Immature natural killer cell (primary cell): ENCODE measurements at places on chromosomes 4 and X. TPM values are rescaled to one million over a fixed set of nuclear protein-coding genes. Genes with fewer than 3 reads are reported as not detected.

GRCh38 chrX:64437665-64438064 is 42.4 kb upstream of the MTMR8 start:
- H3K27me3 ChIP-seq: no peaks in the 10 kb centered on the region
- DNase-seq: no peak
- no peaks in the 10 kb centered on the region for H3K4me1 ChIP-seq
- no peak overlapping the region for H3K4me3 ChIP-seq
- H3K36me3 ChIP-seq: no peaks in the 10 kb centered on the region

PABPC1L2A gene
- polyA plus RNA-seq: not detected

DNA sequence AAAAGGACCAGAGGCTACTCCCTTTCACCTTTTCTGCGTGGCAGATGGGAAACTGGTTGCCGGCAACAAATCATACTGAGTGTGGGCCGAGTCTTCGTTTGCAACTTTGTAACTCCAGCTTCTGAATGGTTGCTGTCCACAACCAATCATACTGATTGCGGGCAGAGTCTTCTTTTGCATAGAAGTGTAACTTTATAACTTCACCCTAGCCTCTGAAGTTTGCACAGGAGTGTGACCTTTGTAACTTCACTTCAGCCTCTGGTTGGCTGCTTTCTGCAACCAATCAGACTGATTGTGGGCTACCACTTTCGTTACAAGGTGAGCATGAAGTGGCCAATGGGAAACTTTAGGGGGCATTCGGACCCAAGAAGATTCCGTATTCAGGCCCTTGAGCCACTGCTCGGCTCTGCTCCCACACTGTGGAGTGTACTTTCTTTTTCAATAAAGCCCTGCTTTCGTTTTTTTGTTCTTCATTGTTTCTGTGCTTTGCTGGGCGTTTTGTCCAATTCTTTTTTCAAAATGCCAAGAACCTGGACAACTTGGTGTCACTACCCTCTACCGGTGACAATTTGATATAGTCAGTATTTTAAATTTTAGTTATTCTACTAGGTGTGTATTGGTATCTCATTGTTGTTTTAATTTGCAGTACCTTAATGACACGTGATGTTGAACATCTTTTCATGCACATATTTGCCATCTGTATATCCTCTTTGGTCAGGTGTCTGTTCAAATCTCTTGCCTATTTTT is 9.0 kb upstream of the PAGE5 start:
- no peaks in the 10 kb centered on the region for H3K4me1 ChIP-seq
- no peaks in the 10 kb centered on the region for H3K36me3 ChIP-seq
- H3K27me3 ChIP-seq: no peaks in the 10 kb centered on the region
- no peak for DNase-seq

HTN3 gene
- not detected for polyA plus RNA-seq

DNA sequence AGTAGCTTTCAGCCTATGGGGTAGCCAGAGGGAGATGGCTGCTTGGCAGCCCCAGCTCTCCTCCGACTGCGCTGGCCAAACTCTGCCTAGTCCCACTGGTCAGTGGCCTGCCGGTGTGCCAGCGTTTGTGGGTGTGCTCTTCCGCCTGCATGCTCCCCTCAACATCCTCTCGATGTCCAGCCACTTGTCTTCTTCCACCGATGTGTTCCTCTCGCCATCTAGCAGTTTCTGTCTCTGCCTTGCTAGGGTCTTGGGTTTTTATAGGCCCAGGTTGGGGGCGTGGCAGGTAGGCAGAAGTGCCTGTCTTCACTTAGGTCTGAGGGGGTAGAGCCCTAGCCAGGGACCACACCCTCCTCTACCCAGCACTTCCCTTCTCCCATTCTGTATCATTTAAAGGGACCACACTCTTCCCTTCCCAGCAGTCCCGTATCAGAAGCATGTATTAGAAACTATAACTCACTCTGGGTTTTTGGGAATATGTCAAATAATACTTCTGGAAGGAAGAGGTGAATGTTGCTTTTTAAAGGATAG is 124.4 kb downstream of the KDM6A start:
- H3K27ac ChIP-seq: peak overlapping the region; percentile 79
- no peaks in the 10 kb centered on the region for H3K27me3 ChIP-seq
- peak overlapping the region; percentile 54 for H3K4me3 ChIP-seq
- H3K4me1 ChIP-seq: peaks cover 96% of the 10 kb centered on the region
- no peak for DNase-seq
- no peaks in the 10 kb centered on the region for H3K36me3 ChIP-seq

DNA sequence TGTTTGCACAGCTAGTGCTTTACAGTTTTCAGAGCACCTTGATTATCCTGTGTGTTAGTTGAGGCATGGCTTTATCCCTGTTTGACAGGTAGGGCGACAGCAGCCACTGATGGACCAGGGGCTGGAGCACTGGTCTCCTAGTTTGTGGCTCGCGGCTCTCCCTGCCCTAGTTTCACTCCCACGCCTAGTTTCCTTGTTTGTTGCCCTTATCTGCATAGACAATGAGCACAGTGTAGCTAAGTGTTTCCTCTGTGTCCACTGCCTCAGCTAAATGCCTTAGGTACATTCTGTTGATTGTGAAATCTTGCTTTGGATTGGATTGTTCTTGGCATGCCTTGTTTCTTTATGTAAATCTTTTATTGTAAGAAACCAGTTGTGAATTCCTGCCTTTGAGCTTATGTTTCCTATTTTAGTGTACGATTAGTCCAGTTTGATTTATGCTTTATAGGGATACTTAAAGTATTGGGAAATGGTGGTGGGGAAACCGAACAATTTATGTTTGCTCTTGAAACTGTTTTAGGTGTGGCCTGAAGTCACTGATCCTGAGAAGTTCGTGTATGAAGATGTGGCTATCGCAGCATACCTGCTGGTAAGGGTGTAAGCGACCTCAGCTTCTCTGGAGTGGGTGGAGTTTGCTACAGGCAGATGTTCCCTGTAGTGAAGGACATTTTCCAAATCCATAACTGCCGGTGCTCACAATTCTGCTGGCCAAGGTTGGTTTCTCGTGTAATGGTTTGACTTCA is 11.0 kb downstream of the TRMT44 start:
- DNase-seq: no peak
- no peak overlapping the region for H3K27ac ChIP-seq
- H3K4me1 ChIP-seq: no peaks in the 10 kb centered on the region
- no peak overlapping the region for H3K4me3 ChIP-seq

DNA sequence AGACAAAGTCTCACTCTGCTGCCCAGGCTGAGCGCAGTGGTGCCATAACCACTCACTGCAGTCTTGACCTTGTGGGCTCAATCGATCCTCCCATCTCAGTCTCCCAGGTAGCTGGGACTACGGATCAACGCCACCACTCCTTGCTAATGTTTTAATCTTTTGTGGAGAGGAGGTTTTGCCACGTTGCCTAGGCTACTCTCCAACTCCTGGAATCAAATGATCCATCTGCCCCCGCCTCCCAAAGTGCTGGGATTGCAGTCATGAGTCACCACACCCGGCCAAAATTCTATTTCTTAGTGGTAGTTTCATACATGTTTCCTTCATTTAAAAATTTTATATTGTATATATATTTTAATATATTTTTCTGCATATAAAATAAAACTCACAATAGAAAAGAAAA is 125.8 kb upstream of the CLNK start:
- no peak for DNase-seq
- no peak overlapping the region for H3K4me3 ChIP-seq
- no peaks in the 10 kb centered on the region for H3K4me1 ChIP-seq
- H3K27ac ChIP-seq: no peak overlapping the region
- peaks cover 1% of the 10 kb centered on the region for H3K27me3 ChIP-seq

GRCh38 chr4:14254252-14254651 is 626.7 kb upstream of the BOD1L1 start:
- H3K4me3 ChIP-seq: no peak overlapping the region
- H3K36me3 ChIP-seq: no peaks in the 10 kb centered on the region

ARMCX1 gene
- not detected for polyA plus RNA-seq

EREG gene
- not detected for polyA plus RNA-seq

GRCh38 chr4:20196476-20196875 is 55.2 kb upstream of the SLIT2 start:
- H3K4me3 ChIP-seq: no peak overlapping the region
- H3K36me3 ChIP-seq: no peaks in the 10 kb centered on the region
- H3K27me3 ChIP-seq: no peaks in the 10 kb centered on the region

CXCL1 gene
- not detected for polyA plus RNA-seq

DNAJB14 gene
- polyA plus RNA-seq: 48.4 TPM

GRCh38 chrX:11427453-11428071 is 134.3 kb downstream of the AMELX start:
- H3K27ac ChIP-seq: no peak overlapping the region
- peaks cover 6% of the 10 kb centered on the region for H3K4me1 ChIP-seq
- no peaks in the 10 kb centered on the region for H3K36me3 ChIP-seq

KLB gene
- not detected for polyA plus RNA-seq

DNA sequence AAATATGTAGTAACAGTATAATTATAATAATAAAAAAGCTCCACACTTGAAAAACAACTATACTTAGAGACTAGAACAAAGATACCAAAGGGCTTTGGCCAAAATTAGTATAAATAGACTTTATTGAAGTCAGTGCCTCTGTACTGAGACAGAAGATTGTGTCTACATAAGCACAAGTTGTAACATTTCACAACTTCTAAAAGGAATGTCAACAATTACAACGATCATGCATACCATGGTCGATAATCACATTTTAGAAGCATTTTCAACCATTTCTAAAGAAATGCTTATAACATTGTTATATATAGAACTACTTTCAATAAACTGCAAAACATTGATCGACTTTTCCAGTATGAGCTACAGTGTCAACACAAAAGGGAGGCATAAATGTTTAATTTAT is 57.0 kb downstream of the DHX15 start:
- no peak overlapping the region for H3K4me3 ChIP-seq
- H3K4me1 ChIP-seq: peaks cover 13% of the 10 kb centered on the region
- H3K27ac ChIP-seq: no peak overlapping the region

- H3K36me3 ChIP-seq: no peaks in the 10 kb centered on the region
- DNase-seq: peak; percentile 81
- peak within 1 kb of the TSS; percentile 88 for H3K27ac ChIP-seq
- peak within 1 kb of the TSS; percentile 86 for H3K4me3 ChIP-seq
- peaks cover 12% of the 10 kb centered on the region for H3K4me1 ChIP-seq
These were observed at the start of gene SRD5A3 for GRCh38 chr4:55345980-55346850. SRD5A3 (plus strand) TSS chr4:55346242; CDS start chr4:55346337, 95 bp downstream.

GRCh38 chr4:123833171-123833643 is 436.6 kb downstream of the SPRY1 start:
- no peaks in the 10 kb centered on the region for H3K4me1 ChIP-seq
- DNase-seq: no peak
- no peaks in the 10 kb centered on the region for H3K36me3 ChIP-seq
- no peak overlapping the region for H3K4me3 ChIP-seq
- H3K27ac ChIP-seq: no peak overlapping the region
- H3K27me3 ChIP-seq: peaks cover 4% of the 10 kb centered on the region

GRCh38 chrX:40368611-40369061 is 212.1 kb upstream of the ATP6AP2 start:
- no peak for DNase-seq
- H3K4me3 ChIP-seq: no peak overlapping the region
- peaks cover 8% of the 10 kb centered on the region for H3K27me3 ChIP-seq
- H3K4me1 ChIP-seq: no peaks in the 10 kb centered on the region
- no peaks in the 10 kb centered on the region for H3K36me3 ChIP-seq
- no peak overlapping the region for H3K27ac ChIP-seq

CLCN5 gene
- 1.00 TPM for polyA plus RNA-seq

GRCh38 chr4:99117876-99118693 is 26.0 kb downstream of the ADH4 start:
- H3K36me3 ChIP-seq: no peaks in the 10 kb centered on the region
- H3K4me3 ChIP-seq: no peak overlapping the region
- H3K27me3 ChIP-seq: no peaks in the 10 kb centered on the region
- H3K4me1 ChIP-seq: no peaks in the 10 kb centered on the region
- no peak overlapping the region for H3K27ac ChIP-seq

CRMP1 gene
- polyA plus RNA-seq: not detected

HERC3 gene
- polyA plus RNA-seq: 39.7 TPM

KANTR gene
- polyA plus RNA-seq: 2.3 TPM

DNA sequence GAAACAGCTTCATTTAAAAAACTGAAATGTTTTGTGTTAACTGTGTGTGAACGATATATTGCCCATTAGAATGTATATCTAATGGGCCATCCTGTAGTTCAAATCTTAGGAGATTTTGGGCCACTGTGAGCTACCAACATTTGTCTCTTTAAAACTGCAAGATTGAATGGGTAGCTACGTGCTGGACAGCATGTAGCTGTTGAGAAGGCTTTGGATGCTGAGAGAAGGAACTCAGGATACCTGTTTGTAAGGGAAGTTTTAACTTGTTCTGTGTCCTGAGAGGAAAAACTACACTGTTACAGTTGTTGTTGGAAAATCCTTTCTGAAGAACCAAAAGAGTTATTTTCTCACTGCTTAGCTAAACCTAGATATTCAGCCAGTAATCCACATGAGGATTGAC is 45.9 kb downstream of the PDLIM5 start:
- no peak for DNase-seq
- no peaks in the 10 kb centered on the region for H3K4me1 ChIP-seq
- peaks cover 2% of the 10 kb centered on the region for H3K27me3 ChIP-seq
- H3K27ac ChIP-seq: no peak overlapping the region

GRCh38 chr4:144709793-144710525 is 64.0 kb downstream of the HHIP start:
- H3K4me3 ChIP-seq: no peak overlapping the region
- DNase-seq: no peak
- no peak overlapping the region for H3K27ac ChIP-seq
- H3K27me3 ChIP-seq: no peaks in the 10 kb centered on the region
- no peaks in the 10 kb centered on the region for H3K36me3 ChIP-seq

MYOZ2 gene
- not detected for polyA plus RNA-seq

DOK7 gene
- not detected for polyA plus RNA-seq

GRCh38 chr4:2598511-2599303 is 62.3 kb downstream of the FAM193A start:
- DNase-seq: no peak
- no peaks in the 10 kb centered on the region for H3K27me3 ChIP-seq
- peak overlapping the region; percentile 86 for H3K27ac ChIP-seq
- peaks cover 11% of the 10 kb centered on the region for H3K36me3 ChIP-seq
- H3K4me1 ChIP-seq: peaks cover 55% of the 10 kb centered on the region

DNA sequence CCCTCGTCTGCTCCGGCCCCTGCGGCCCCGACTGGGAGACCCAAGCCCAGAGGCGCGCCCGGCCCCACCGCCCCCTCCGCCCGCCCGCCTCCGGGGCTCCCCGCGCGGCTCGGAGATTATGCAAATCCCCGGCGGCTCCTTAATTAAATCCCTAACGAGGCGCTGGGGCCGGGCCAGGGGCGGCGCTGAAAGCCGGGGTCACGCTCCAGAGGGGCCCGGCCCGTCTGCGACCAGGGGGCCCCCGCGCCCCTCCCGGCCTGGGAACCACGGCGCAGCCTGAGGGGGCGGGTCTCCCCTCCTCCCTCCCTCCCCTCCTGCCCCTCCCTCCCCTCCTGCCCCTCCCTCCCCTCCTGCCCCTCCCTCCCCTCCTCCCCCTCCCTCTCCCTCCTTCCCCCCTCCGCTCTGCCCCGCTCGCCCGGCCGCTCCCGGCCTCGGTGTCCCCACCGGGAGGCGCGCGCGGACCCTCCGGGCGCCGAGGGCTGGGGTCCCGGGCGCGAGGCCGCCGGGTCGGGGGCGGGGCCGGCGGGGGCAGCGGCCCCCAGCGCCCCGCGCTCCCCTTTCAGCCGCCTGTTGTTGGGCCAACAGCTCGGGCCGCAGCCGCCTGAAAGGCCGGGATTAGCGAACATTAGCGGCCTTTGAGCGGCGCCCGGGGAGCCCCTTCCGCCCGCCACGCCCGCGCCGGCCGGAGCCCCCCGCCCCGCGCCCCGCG is 25.9 kb upstream of the FGFR3 start:
- no peaks in the 10 kb centered on the region for H3K36me3 ChIP-seq
- H3K4me1 ChIP-seq: peaks cover 2% of the 10 kb centered on the region
- H3K27me3 ChIP-seq: no peaks in the 10 kb centered on the region
- no peak for DNase-seq
- H3K27ac ChIP-seq: no peak overlapping the region
